CD4-positive, alpha-beta T cell treated with Interferon alpha-2 for 1 hour (primary cell): ENCODE measurements at places on chromosomes 12 and 14.

DNA sequence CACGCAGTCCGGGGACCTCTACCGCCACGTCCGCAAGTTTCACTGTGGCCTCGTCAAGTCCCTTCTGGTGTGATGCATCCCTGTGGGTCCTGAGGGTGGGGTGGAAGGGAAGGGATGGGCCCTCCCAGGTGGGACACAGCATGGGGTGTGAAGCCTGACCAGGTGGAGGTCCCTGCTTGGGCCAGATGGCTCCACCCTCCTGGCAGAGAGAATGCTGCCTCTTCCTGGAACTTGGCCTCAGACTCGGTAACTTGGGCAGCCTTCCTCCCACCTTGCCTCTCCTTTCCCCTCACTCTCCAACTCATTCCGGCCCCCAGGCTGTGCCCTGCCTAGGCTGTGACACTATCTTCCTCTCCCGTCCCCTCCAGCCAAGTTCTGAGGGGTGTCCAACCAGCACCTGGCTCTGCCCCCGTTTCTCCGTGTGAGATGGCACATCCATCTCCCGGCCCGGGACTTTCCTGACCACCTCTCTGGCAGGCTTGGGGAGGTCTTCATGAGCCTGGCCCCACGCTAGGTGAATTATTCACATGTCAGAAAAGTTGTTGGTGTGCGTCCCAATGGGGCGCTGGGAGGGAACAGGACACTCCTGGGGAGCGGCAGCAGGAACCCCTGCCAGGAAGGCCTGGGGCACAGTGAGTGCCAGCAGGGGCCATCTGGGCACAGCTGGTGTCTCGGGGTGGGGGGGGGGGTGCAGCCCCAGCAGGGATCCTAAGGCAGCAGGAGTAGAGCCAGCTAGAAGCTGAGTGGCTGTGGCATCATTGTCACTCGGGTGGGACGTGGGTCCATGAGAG, 1.7 kb downstream of the ZBTB42 start:
- no peak for DNase-seq

- DNase-seq: no peak
These were observed 888 bp upstream of the EEA1 start for GRCh38 chr12:92929983-92930382.

GRCh38 chr12:40146800-40147797, 41.2 kb upstream of the SLC2A13 start:
- DNase-seq: no peak

GRCh38 chr14:22791301-22791700, 23.9 kb downstream of the SLC7A7 start:
- no peak for DNase-seq

- DNase-seq: no peak
These were observed 5.4 kb downstream of the TMBIM4 start for GRCh38 chr12:66164349-66164821.

- DNase-seq: no peak
These were observed 64.3 kb downstream of the KCNMB4 start for GRCh38 chr12:70430400-70430799.

DNA sequence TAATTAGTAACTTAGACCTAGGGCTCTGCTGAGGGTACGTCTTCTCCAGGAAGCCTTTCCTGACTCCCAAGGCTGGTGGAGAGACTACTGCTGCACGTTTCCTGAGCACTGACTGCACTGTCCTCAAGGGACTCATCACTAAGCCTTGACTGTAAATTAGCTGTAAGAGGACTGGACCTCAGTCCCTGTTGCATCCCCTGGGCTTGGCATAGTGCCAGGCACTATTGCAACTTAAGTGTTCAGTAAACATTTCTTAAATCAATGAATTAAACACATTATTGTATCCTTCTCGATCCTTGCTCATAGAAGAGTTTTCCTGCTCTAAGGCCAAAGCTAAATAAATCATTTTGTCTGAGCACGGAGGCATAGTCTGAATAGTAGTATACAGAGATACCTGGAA, 31.9 kb upstream of the IFNG-AS1 start:
- DNase-seq: no peak

- DNase-seq: no peak
These were observed 176.7 kb downstream of the LRFN5 start for GRCh38 chr14:41783403-41783802.

GRCh38 chr12:77033658-77034536, 31.5 kb downstream of the E2F7 start:
- DNase-seq: no peak

GRCh38 chr14:103103461-103104388, 9.2 kb downstream of the EXOC3L4 start:
- DNase-seq: no peak

DNA sequence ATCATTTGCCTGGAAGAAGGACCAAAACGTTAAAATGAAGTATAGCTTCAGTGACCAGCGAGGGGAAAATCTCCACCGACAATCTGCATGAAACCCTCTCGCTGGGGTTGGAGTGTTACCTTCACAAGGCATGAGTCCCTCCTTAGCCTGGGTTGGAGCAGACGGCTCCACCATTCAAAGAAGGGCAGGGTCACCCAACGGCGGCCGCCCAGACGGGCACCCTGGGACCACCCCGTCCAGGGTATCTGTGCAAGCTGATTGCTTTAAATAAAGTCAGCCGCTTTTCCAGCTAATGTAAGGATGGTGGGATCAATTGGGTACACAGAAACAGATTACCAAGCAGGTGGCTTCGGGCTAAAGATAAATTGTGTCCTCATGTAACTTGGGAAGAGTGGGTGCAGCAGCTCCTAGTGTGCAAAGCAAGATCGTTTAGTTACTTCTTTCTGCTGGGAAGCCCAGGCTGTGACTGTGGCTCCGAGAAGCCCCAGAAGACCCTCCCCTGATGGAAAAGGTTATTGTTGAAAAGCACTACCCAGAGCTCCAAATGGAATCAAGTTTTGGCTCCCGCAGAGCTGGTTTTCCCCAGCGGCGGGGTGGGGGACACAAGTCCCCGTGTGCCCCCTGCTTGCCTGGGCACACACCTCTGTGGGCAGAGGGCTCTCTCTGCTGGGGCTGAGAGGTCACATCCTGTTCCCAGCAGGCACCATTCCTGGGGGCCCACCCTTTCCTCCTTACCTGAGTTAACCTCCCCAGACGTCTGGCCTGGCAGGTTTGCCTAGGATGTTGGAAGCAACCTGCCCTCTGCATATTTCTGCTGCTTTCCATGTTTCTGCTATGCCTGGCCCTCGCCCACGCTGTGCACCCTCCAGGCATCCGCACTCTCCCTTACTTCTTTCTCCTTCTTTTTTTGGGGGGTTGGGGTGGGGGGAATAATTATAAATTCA, 318.6 kb upstream of the DIO3 start:
- DNase-seq: no peak

GRCh38 chr14:61408498-61408897, 87.1 kb downstream of the PRKCH start:
- DNase-seq: no peak

- DNase-seq: no peak
These were observed 322.7 kb upstream of the RTL1 start for GRCh38 chr14:101226265-101226602.

- no peak for DNase-seq
These were observed 1004.2 kb upstream of the SEL1L start for GRCh38 chr14:82537831-82538230.

GRCh38 chr12:20097626-20098025, 270.7 kb upstream of the PDE3A start:
- no peak for DNase-seq

- no peak for DNase-seq
These were observed 2.3 kb downstream of the ETV6 start for GRCh38 chr12:11651785-11652184.

- no peak for DNase-seq
These were observed 152.2 kb downstream of the CHST11 start for GRCh38 chr12:104608998-104609397.

DNA sequence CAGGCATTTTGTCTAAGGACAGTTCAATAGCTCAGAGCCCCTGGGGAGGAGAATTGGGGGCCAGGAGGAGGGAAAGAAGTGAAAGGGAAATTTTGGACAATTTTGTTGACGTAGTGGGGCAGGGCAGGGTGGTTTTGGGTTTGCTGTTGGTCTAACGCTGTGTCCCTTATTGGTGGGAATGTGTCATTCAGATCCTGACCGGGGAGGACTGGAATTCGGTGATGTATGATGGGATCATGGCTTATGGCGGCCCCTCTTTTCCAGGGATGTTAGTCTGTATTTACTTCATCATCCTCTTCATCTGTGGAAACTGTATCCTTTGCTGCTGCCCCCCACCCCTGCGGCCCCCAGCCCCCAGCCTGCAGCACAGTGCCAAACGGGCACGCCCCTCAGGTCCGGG, 212.1 kb upstream of the FKBP4 start:
- DNase-seq: no peak

DNA sequence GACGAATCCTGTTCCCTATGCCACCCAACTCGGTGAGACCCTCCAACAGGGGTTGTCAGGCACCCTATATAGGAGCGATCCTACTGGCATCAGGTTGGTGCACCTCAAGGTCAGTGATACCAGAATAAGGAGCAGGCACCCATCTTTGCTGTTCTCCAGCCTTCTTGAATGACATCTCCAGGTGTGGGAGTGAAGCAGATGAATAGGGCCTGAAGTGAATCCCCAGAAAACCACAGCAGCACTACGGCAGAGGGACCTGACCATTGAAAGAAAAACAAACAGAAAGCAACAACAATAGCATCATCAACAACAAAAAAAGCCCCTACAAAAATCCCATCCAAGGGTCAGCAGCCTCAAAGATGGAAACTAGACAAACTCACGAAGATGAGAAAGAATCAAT, 445.2 kb upstream of the ATP2B1 start:
- no peak for DNase-seq

DNA sequence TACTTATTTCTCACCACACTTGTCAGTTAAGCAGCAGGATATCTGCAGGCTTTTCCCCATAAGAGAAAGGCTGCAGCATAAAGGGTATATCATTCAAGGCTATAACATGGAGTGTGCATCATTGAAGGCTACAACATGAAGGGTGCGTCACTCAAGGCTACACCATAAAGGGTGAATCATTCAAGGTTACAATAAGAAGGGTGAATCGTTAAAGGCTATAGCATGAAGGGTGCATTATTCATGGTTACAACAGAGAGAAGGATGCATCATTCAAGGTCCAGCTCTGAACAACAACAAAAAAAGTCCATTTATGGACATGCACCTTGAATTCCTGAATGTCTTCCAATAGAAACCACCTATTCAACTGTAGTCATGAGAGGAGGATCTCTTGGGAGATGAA, 32.8 kb upstream of the LUM start:
- no peak for DNase-seq

GRCh38 chr14:101499513-101499912, 61.8 kb upstream of the DIO3 start:
- no peak for DNase-seq

DNA sequence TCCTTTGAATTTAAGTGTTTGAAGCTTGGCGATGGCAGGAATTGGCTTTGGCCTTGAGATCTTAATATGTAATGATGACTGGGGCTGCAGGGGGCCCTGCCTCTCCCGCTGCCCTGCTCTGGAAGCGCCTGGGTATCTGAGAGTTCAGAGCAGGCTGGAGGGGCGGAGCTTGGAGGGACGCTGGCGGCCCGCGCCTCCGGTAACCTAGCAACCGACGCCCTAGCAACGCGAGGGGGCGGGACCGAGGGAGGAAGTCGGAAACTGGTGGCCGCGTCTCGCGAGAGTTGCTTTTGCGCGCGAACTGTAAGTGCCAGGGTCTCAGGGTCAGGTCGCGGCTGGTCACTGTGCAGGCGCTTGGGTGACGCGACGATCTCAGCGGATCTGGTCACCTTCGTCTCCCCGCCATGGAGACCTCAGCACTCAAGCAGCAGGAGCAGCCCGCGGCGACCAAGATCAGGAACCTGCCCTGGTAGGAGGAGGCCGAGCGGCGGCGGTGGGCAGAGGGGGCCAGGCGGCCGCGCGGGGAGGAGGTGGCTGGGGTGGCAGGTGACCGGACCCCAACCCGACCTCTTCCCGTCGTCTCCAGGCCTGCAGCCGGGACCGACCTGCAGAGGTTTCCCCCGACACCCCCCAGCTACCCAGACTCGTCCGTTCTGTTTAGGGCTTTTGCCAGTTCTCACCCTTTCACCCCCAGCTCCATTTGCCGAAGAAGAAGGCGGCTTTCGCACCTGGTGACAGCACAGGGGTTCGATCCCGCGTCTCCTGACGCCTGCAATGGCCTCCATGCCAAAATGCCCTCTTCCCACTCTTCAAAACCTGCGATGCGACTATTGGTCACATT, at the start of gene RFC5:
Gene RFC5, plus strand, starts transcription at position 280 of the 841 bp plus-strand sequence. Its CDS starts 125 bp downstream, at position 405.
- DNase-seq: peak; percentile 97

DNA sequence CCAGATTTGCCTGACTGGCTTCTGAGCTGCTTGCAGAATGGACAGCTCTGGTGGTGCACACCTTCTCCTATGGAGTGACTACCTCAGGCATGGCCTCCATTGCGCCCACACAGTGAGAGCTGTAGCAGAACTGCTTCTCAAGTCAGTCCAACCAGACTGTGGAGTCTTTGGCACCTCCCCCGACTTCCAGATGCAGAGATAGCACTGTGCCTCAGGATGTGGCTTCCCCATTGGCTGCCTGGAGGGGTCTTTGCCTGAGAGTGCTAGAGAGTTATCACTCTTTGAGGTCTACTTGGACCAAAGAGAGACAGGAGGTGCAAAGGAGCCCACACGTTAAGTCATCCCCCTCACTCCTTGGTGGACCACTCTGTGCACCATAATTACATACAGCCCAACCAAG, 44.8 kb upstream of the FRS2 start:
- no peak for DNase-seq

DNA sequence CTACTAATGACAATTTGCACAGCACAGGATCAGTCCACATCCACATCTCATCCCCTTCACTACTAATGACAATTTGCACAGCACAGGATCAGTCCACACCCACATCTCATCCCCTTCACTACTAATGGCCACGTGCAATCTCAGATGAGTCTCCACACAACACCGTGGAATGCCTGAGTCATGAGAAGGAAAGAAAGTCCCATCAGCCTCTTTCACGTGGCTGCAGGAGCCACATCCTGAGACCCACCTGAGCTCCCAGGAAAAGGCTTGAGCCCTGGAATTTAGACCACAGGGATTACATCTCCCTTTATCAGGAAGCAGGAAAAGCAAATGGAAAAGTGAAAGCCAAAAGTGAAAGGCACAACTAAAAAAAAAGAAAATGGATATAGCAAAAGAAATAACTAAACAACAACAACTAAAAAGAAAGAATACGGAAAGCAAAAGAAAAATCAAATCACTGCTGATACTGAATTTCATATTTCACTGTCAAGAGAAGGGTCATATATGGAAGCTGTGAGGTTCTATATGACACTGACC, 1300.5 kb downstream of the TMEM121 start:
- no peak for DNase-seq

DNA sequence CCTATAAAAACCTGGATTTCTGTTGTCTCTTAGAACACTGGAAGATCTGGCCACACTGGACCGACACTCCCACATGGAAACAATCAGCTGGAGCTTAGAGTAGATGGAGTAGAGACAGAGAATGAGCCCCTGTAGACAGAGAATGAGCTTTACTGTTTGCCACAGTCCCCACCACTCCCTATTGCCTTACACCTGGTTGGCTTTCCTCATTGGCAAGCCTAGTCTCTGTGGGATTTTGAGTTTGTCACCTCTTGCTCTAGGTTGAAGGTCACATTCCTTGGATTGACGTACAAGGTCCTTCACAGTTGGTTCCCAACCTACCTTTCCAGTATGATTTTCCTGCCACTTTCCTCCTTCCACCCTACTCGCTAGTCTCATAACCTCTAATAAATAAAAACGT, 2.0 kb upstream of the HCAR1 start:
- no peak for DNase-seq
